NCI-H1048 (cell line): ENCODE measurements at places on chromosomes 16 and 17.

DNA sequence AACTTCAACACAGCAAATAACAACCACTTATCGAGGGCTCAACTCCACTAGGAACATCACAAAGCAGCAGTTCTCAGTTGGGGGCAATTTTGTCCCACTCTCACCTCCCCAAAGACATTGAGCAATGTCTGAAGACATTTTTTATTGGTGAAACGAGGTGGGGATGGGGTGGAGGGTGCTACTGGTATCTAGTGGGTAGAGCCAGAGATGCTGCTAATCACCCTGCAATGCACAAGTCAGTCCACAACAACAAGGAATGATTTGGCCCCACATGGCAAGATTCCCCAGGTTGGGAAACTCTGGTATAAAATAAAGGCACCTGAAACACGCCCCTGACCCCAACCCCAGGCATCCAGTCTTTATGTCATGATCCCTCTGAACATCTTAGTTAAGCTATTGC lies 33.3 kb downstream of the TLE7 start:
- no peak for DNase-seq

DNA sequence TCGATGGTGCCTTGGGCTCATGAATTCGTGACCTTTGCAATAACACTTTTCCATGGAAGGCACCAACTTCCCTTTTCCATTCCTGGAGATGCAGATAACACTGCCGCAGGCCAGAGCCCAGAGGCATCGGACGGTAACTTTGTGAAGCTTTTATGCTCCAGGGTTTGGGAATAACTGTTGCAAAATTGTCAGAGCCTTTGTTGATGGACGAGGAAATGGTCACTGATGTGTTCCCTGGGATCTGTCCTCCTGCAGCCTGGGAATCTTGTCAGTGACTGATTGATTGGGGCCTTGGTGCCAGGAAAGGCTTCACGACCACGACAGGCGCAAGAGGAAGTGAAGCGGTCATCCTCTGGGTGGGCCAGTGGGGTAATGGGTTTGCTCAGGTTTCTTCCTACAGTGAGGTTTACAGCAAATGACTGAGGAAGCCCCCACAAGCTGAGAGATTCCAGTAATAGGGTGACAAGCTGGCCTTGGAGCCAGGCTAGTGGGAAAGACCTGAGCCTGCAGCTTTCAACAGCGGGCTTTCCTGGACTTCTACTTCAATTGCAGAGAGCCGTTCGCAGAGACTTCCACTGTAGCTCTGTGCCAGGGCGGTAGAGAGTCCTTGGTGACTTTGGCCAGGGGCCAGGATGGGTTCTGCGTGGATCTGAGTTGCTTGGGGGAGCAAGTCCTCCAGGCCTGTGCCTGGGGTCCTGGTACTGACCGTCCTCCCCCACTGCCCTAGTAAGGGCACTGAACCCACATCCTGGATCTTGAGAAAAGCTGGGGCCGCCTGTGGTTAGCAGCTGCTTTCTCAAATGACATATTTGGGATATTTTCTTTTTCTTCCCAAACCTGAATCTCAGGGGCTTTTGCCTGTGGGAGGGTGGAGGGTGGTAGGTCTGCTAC lies 37.6 kb downstream of the PGS1 start:
- DNase-seq = no peak

DNA sequence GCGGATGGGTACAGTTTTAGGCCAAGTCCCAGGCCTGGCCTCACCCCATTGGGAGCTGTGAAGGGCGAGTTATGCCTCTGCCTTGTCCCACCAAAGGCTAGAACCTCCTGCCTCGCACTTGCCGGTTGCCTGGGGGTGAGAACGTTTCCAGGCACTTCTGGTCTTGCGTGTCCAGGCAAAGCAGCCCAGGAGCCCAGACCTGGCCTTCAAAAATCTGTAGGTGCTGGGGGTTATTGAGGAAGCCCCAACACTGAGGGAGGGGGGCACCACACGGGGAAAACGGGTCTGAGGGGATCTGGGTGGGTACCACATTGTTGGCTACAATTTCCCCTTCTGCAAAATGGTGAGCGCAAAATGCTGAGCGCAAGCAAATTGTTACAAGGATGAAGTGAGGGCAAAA lies 12.2 kb upstream of the ATP2C2 start:
- DNase-seq = no peak

GRCh38 chr16:50683689-50684374 lies 2.7 kb upstream of the SNX20 start:
- no peak for DNase-seq

DNA sequence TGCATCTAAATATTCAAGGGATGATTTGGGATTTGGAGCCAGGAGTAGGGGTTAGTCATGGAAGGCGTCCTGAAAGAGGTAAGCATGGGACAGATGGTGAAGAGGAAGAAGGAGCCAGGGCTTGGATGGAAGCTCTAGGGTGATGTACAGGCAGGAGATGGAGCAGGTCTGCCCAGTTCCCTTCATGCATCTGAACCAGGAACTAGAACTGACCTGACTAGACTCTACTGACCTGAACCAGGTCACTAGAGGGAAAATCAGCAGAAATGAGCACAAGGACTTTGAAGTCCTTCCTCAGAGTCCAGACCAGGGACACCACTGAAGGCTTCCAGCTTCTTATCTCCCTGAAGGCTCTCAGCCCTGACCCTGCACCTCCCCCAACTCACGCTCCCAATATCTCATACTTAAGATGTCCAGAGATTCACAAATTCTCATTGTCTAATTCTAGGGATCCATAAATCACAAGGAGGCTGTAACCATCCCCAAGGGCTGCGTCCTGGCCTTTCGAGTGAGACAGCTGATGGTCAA lies 8.3 kb downstream of the GSDMA start:
- DNase-seq = no peak

DNA sequence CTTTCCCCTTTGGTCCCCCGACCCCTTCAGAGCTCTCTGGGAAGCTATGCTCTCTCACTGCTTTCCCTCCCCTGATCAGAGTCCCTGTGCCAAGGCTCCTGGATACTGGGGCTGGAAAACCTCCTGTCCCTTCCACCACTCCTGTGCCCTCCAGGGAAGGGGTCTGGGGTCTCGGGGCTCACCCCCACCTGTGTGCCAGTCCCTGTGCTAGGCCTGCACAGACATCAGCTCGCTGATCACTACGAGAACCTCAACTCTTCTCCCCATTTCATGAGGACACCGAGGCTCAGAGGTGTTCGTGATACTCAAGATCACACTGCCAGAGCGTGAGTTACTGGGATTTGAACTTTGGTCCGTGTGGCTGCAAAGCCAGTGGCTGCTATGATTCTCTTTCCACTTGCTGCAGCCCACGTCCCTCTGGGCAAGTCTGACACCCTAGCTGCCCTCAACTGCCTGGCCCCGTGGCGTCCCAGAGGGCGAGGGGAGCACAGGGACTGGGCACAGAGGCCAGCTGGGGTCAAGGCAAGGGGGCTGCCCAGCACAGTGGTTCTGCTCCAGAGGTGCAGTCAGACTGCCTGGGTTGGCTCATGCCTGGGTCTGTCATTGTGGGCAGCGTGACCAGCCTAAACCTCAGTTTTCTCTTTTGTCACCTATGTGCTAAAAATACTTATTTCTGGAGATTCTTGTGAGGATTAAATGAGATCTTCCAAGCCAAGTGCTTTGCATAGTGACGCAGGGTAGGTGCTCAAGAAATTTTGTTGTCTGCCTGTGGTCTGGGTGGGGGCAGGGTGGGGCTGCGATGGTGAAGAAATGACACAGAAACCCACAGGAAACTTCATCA lies 43.8 kb upstream of the TOB1 start:
- no peak for DNase-seq

GRCh38 chr17:52606590-52606989 lies 448.1 kb upstream of the CA10 start:
- no peak for DNase-seq

- DNase-seq = no peak
Measured at GRCh38 chr17:65537845-65538674, 23.4 kb downstream of the AXIN2 start.

DNA sequence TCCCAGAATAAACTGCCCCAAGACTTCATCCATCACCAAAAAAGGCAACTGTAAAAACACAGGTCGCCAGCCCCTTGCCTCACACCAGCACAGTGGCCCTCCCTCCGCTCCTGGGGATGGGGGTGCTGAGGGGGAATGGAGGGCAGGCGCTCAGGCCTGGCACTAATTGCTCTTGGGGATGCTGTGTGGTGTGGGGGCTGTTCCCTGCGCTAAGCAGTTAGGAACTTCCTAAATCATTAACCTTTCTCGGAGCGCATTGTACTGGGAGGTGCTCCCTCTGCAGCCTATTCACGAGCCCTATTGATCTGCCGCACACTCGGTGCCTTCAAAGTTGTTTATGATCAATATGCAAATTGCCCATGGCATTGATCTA lies 199.9 kb downstream of the ZFHX3 start:
- DNase-seq = no peak

DNA sequence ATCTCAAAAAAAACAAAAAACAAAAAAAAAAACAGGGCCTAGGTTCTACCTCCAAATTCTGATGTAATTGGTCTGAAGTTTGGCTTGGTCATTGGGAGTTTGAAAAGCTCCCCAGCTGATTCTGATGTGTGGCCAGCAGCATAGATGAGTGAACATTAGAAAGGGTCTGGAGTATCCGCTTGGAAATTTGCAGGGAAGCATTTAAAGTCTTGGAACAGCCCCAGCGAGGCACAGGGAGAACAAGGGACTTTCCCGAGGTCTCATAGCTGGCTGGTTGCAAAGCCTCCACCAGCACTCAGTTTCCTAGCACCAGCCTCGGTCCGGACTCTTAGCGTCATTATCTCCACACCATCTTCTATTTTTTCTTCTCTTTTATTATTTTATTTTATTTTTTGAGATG lies 70.8 kb downstream of the RAB11FIP4 start:
- no peak for DNase-seq

DNA sequence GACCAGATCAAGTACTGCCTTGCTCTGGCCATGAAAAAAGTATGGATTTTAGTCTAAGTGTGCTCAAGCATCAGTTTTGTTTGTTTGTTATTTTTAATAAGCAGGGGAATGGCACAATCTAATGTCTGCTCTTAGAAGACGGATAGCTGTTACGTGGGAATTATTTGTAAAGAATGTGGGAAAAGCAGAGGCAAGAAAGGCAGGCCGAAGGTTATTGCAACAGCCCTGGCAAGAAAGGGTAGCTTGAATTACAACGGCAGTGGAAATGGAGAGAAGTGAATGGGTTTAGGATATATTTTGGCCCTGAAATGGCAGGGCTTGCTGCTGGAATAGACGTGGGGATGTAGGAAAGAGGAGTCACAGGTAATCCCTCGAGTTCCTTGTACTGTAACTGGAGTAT lies 987 bp upstream of the HASPIN start:
- DNase-seq = no peak

- no peak for DNase-seq
Measured at GRCh38 chr17:75319904-75320691, 30.9 kb upstream of the SLC25A19 start.

- DNase-seq = no peak
Measured at GRCh38 chr17:4540224-4540651, 14.9 kb downstream of the MYBBP1A start.
